ENCODE measurements at places on chromosomes 5 and 9.

DNA sequence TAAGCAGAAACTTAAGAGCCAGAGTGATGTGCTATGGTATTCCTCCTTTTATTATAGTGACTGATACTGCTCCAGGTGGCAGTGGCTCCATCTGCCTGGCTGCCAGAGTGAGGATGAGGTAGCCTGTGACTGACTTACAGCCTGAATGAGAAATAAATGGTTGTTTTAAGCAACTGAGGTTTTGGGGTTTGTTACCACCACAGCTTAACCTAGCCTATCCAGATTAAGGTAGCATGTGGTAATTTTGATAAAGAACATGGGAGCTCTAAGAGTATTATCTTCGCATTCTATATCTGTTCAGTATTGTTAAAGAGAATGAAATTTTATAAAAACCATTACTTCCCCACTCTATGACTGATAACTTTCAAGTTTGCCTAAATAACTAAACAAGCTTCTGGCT lies 39.0 kb downstream of the GOLPH3 start:
- DNase-seq: no peak

GRCh38 chr5:67246108-67246507 lies 49.5 kb upstream of the CD180 start:
- DNase-seq: no peak

DNA sequence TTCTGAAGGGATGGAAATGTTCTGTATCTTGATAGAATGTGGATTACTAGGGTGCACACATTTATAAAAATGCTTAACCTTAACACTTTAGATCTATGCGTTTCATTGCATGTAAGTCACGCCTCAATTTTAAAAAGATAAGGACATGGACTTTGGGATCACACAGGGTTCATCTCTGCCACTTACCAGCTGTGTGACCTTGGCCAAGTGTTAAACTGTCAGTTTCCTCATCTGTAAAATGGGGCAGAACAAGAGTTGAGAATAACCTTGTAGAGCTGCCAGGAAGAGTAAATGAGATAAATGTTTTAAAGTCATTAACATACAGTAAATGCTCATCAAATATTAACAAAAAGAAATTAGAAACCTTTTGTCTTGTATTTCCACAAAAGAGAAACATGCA lies 53.5 kb downstream of the NR6A1 start:
- DNase-seq: no peak

DNA sequence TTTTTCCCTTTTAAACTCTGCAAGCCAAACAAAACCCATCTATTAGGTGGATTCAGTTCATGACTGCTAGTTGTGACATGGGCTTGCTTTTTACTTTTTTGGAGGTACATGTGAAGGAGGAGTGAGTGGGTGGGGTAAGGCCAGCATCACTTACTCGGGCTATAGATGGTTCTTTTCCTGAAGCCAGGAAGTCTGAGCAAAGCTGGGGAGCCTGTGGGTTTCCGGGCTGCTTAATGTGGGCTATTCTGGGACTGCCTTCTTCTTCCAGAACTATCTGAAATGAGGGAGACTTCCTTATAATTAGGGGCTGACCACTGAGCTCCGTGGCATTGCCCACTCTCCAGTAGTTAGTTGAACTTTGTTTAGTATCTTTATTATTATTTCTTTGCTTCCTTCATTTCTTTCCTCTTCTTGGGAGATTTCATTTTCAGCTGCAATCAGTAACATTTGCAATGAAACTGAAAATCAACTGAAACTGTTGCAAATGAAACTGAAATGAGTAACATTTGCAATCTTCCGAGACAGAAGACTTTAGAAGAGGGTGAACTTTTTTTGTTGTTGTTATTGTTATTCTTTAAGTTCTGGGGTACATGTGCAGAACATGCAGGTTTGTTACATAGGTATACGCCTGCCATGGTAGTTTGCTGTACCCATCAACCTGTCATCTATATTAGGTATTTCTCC lies 204.9 kb downstream of the LRRC70 start:
- DNase-seq: no peak

DNA sequence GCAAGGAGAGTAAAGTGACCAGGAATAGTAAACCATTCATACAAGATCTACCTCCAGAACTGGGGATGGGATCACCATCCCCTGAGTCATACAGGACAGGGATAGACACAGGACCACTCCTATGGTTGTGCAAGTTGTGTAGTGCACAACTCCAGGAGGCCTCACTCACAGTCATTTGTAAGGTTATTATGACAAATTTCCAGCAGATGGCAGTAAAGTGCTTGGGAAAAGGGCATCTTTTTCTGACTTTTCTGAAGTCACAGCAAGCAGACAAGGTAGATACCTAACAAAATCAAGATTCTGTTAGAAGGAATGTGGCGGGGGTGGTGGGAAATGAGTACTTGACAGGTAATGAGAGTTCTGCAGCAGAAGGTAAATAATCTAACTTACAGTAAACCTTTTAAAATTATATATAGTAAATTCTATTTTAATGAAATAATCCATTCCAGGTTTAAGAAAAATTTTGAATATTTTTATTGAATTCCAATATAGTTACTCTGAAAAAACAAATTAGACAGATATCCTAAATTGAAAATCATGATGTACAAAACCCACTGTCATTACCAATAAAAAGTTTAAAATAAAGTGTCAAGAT lies 16.7 kb upstream of the KIF27 start:
- no peak for DNase-seq

Measured in T-helper 17 cell (primary cell).